ENCODE measurements at places on chromosomes 3 and 15.

DNA sequence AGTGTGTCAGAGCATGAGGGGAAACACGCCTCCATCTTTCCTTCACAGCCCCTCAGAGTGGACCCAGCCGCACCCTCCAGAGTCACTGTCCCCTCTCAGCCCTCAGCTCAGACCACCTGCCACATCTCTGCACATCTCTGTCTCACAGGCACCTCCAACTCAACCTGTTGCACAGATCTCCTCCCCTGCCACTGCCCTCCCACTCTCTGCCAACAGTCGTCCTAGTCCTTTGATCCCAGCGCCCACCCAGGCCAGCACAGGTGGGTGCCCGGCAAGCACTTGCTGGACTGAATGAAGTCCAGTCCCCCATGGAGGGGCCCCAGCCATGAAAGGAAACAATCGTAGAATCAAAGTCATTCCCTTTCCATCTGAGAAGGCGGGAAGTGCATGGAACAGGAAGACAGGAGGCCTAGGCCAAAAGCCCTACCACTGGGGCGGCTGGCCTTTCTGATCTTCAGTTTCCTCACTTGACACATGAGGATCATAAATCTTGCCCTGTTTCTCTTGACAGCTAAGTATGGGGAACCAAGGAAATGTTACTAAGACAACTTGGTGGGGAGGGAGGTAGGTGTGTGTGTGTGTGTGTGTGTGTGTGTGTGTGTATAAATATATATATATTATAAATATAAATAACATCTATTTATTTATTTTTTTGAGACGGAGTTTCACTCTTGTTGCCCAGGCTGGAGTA is 28.1 kb downstream of the HCN4 start:
- no peak for DNase-seq

DNA sequence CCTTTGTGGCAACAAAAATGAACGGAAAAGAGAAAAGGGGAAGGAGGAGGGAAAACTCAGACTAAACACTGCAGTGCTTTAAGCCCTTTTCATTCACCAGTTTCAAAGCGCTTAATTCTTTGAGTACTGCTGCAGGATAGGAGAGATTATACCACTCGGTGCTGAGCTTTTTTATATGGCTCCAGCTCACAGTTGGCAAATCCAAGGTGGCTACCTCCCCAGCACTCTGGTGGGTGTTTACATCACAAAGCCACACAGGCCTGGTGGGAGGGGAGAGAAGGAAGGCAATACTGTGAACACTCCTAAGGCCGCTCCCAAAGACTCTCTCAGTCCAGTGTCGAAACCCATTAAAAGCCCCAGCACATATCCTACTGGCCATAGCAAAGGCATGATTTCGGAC is 191.4 kb downstream of the STT3B start:
- DNase-seq: no peak

DNA sequence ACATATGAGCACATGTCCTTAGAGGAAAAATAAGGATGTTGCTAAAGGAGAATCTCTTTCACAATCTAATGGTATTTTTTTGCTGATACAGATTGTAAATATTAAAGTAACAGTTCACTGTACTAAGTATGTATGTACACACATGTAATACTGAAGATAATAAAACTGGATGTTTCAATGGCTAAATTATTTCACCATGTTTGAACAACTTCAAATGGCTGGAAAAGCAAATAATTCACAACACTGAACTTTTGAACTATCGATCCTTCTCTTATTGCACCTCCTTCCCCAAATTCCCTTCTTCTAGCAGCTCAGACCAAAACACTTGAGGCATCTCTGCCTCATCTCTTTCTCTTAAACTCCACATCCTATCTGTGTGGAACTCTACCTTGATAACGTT is 149.5 kb downstream of the EPHA3 start:
- no peak for DNase-seq

- DNase-seq: no peak
Observed at GRCh38 chr3:84108442-84108971, 850.3 kb upstream of the CADM2 start.

GRCh38 chr15:79193103-79193502 is 89.4 kb upstream of the ANKRD34C start:
- DNase-seq: no peak

- DNase-seq: no peak
Observed at GRCh38 chr3:140395134-140396075, 282.5 kb upstream of the TRIM42 start.

DNA sequence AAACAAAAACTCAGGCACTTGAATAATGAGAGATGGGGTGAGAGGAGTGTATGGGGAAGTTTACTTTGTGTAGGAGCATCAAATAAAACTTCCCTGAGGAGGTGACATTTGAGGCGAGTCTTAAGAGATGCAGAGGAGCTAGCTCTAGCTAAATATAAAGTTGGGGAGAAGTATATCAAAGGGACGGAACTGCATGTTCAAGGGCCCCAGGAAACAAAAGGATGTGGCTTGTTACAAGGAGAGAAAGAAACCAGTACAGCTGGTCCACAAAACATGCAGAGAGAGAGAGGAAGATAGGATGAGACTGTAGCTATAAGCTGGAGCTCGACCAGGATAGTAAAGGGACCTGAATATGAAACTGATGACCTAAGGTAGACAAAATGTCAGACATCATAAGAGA is 17.6 kb downstream of the FEZF2 start:
- DNase-seq: no peak

DNA sequence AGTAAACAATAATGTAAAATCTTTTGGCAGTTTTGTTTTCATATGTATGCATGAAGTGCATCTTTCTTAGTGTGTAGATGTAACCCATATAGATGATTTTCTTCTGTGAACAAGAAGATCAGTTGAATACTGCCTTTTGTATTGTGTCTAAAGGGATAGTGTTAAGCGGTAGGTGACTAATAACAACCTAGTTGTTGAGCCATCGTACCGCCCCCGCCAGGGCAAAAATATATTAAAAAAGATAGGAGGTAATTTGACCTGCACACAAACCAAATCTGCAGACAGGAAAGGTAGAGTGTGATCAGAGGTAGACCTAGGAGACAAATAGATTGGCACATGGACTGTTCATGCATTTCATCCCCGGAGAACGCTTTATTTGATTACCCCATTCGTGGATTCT is 3.3 kb upstream of the GMNC start:
- DNase-seq: no peak

DNA sequence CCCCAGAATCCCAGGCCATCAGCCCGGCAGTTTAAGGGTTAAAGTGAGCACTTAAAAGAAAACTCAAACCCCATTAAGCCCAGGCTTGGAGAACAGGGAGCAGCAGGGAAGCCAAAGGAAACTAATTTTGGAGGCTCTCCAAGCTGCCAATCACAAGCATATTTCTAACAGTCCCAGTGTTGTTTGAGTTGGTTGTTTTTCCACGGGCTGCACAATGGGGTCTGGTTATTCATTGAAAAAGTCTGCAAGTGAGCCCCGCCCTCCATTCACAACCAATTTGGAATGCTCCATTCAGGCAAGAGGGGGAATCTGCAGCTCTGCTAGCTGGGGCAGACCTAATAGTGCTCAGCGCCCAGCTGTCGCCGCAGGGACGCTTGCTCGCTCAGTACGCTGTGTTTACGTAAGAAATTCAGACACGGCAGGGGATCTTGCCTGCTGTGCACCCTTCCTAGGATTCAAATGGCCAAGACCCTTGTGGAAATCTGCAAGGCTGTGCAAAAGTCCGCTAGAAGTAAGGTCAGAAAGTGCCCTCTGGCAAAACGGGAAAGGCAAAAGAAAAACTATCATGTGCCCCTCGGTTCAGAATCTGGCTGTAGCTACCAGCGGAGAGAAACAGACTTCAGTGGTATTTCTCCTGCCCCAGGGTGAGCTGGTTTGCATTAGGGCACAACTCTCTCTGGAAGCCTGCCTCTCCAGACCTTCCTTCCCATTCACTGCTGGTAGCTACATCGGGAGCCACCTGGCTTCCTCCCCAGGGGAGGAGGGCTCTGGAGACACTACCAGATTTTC is 11.0 kb downstream of the ETV5 start:
- DNase-seq: no peak

DNA sequence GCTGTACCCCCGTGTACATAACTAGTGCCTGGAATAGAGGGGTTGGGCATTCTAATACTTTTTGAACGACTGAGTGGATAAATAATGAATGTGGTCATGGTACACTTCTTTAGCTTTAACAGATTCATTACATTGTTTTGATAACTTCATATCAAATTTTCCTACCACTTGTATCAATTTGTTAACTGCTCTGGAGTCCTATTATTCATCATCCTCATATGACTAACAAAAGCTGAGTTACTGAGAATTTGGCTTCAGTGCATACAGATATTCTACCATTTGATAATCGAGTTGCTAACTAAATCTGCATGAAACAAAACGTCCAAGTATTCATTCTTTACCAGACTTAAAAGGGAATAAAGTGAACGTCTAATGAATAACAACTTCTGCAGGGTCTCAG is 31.7 kb downstream of the FRMD5 start:
- DNase-seq: no peak

DNA sequence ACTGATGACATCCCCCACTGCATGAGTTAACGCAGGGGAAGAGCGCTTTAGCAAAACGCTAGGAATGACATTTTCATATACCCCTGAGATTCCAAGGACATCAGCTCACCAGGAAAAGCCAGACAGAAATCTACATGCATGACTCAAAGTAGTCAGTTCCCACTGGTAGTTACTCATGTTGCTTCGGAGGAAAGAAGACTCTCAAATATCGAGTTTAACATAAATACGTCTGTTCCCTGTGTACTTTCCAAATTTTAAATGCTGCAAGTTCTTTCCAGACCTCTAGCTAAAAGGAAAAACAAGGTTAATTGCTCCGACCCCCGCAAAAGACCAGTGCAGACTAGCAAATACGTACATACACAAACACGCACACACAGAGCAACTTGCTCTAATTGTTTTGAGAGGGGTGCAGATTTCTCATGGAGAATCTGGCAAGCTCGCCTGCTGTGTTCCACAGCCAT is 115.4 kb upstream of the PRICKLE2 start:
- DNase-seq: no peak

- DNase-seq: no peak
Observed at GRCh38 chr3:127495821-127496655, 94.5 kb downstream of the TPRA1 start.

- no peak for DNase-seq
Observed at GRCh38 chr3:35422836-35423601, 216.3 kb upstream of the ARPP21 start.

GRCh38 chr3:42875325-42876151 is at the start of gene CYP8B1:
Gene CYP8B1, minus strand, starts transcription at chr3:42875879. Its CDS starts 63 bp downstream, at chr3:42875816.
- no peak for DNase-seq

GRCh38 chr15:61441891-61442290 is 212.8 kb upstream of the RORA start:
- no peak for DNase-seq

DNA sequence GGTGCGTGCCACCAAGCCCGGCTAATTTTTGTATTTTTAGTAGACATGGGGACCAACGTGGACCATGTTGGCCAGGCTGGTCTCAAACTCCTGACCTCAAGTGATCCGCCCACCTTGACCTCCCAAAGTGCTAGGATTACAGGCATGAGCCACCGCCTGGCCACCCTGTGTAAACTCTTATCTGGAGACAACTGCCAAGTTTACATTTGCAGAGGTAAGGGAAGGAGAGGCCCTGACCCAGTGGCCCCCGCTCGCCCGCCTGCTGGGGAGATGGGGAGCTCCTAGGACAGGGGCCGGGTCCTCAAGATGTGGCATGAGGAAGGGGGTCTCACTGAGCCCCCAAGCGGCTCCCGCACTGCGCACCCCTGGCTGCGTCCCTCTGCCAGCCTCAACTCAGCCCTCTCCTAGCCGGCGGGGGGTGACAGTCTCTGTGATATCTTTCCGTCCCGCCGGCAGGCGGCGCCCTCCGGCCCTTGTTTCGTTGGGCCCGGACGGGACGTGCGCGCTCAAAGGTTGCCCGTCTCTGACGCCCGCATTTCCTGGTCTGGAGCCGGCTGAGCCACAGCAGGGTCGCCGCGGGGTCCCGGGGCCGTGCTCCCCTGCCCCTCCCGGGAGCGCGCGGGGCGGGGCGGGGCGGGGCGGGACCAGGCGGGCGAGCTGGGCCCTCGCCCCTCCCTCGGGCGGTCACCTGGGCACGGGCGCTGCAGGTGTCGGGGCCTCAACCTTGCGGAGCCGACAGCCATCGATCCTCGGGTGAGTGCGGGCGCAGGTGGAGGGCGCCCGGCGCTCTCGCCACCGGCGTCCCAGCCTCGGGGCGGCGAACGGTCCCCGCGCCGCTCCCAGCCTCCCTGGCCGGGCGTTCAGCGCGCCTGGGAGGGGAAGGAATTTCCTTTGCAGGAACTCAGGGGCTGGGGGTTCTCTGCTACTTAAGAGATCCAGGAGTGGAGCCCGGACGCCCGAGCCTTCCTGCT is at the start of gene GPR160:
GPR160 (plus strand) TSS at position 533 of the 971 bp plus-strand sequence. CDS start 45,978 bp downstream, outside the sequence.
- DNase-seq: peak; percentile 85

DNA sequence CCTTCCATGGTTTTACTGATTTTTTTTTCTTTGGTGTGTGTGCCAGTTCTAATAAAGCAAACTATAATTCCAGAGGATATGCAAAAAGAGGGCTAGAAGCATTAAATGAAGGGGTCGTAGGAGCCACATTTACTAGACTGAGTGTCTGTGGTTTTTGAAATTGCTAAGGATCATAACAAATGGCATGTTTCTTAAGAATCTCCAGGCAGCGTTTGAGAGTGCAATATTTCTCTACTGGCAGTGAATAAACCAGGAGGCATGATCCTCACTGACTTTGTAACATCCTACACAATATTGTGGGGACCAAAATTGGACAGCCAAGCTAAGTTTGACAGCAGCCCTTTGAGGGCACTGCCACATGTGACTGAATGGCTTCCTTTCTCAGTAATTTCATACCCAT is 115.9 kb upstream of the CCNL1 start:
- no peak for DNase-seq

DNA sequence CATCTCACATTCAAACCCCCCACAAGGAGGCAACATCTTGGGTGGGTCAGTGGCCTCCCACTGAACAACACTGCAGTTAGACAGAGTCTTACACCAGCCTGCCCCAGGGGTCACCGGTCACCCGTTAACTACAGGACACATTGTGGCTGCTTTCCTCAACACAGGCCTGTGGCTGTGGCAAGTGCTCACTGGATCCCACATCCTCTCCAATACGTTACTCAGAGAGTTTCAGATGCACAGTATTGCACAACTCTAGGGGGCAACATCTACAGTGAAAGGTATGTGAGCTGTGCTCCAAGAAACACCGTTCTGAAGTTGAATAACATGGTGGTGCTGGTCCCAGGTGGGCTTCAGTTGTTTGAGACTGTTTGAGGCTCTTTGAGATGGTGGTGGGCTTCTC is 41.0 kb downstream of the CTDSPL start:
- peak; percentile 66 for DNase-seq

All from stimulated activated effector memory CD8-positive, alpha-beta T cell treated with anti-CD3 and anti-CD28 coated beads, Interleukin-12 subunit alpha, Interleukin-12 subunit beta, amount 100 ng/mL, for 72 hours (primary cell).